ENCODE measurements at places on chromosomes 11 and 22. TPM values are rescaled to one million over a fixed set of nuclear protein-coding genes. Genes with fewer than 3 reads are reported as not detected.

The OVOL1 gene
- total RNA-seq: 1.3 TPM

The MMP3 gene
- total RNA-seq: 3.6 TPM

The OR5A1 gene
- not detected for total RNA-seq

The AAMDC gene
- total RNA-seq: 21.6 TPM

The HORMAD2 gene
- total RNA-seq: not detected

The CRYBA4 gene
- not detected for total RNA-seq

The INS gene
- total RNA-seq: not detected

The TYR gene
- total RNA-seq: not detected

The APOL5 gene
- total RNA-seq: not detected

The LARGE2 gene
- total RNA-seq: under 0.01 TPM

The GVQW3 gene
- 0.54 TPM for total RNA-seq

The PAK1 gene
- 23.5 TPM for total RNA-seq

The FAM83F gene
- 2.7 TPM for total RNA-seq

The PITPNM1 gene
- 45.5 TPM for total RNA-seq

The STIM1 gene
- 134 TPM for total RNA-seq

The GTSE1 gene
- total RNA-seq: 3.1 TPM

The PTDSS2 gene
- total RNA-seq: 36.5 TPM

The CAVIN3 gene
- total RNA-seq: 571 TPM
